Naive thymus-derived CD8-positive, alpha-beta T cell (primary cell): ENCODE measurements at places on chromosomes 5 and 9.

GRCh38 chr9:117464941-117465616 is 50.2 kb upstream of the ASTN2 start:
- no peak for DNase-seq

DNA sequence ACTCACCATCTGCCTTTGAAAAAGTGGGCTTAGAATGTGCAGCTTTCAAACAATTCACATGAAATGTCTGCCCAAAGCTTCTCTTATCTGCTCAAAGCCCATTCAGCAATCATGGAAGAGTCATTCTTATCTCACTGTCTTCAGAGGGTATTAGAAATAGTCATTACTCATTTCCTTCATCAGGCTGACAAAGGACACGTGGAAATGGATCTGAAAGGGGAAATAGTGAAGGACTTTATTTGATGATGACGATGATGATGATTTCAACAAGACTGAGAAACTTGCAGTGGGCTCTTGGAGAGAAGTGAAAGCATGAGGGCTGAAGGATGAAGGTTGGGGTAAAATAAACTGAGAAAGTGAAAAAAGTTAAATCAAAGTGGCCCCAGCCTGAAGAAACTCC is 194.3 kb downstream of the SMARCA2 start:
- DNase-seq: no peak

- no peak for DNase-seq
Observed at GRCh38 chr5:145912019-145912418, 24.4 kb upstream of the SH3RF2 start.

GRCh38 chr5:14452685-14453454 is 128.7 kb upstream of the OTULINL start:
- DNase-seq: no peak

DNA sequence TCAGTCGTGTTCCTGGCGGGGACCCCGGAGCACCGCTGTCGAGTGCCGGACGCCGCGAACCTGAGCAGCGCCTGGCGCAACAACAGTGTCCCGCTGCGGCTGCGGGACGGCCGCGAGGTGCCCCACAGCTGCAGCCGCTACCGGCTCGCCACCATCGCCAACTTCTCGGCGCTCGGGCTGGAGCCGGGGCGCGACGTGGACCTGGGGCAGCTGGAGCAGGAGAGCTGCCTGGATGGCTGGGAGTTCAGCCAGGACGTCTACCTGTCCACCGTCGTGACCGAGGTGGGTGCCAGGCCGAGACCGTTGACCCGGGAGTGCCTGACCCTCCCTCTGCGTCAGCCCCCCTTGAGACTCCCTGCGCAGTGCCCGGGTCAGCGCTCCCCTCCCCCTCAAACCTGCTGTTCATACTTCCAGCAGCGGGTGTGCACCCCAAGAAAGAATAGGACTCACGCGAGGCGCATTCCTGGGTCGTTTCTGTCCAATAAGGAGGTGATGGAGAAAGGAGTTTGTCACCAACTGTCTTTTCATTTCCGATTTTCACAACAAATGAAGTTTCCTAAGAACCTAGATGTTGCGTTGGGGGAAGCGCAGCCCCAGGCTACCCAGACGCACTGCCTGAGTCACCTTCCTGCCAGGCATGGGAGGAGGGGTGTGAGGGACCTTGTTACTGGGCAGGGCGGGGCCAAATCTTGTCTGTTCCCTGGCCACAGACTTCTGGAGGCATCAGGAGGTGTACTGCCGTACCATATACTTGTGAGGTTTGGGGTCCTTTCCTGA is 722 bp downstream of the SLC22A4 start:
- no peak for DNase-seq

- DNase-seq: no peak
Observed at GRCh38 chr9:95104980-95105379, 212.5 kb downstream of the FANCC start.

- DNase-seq: no peak
Observed at GRCh38 chr5:123673107-123673506, 161.1 kb downstream of the CSNK1G3 start.
